Pancreas (tissue), 10 donors: ENCODE measurements at places on chromosomes 2 and 18. TPM values are rescaled to one million over a fixed set of nuclear protein-coding genes. Genes with fewer than 3 reads are reported as not detected.

GRCh38 chr18:76388261-76388660, 106.8 kb downstream of the ZNF516 start:
- H3K4me1 ChIP-seq, result no peaks in the 10 kb centered on the region
- DNase-seq, result no peak
- H3K4me3 ChIP-seq, result no peak overlapping the region
- H3K36me3 ChIP-seq, result no peaks in the 10 kb centered on the region
- H3K27ac ChIP-seq, result no peak overlapping the region

DNA sequence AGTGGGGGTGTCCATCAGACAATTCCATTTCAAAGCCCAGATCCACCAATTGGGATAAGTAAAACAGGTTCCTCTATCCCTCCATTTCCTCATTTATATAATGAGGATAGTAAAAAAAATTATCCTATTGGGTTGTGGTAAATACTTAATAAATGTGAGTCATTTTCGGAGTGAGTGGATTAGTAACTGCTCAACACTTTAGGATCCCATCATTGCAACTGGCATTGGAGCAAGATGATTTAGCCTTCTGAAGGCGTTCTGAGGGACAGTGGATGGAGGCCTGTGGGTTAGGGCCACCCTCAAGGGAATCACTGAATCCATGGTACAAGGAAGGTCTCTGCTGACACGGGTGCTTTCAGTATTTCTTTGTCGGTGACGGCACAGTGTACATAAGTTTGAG, 108.6 kb upstream of the FZD7 start:
- H3K4me3 ChIP-seq, result no peak overlapping the region
- no peak overlapping the region for H3K27ac ChIP-seq
- no peaks in the 10 kb centered on the region for H3K4me1 ChIP-seq

GRCh38 chr2:146193619-146194018, 1651.2 kb upstream of the ACVR2A start:
- H3K27me3 ChIP-seq, result no peaks in the 10 kb centered on the region
- DNase-seq, result no peak
- H3K4me3 ChIP-seq, result no peak overlapping the region
- no peaks in the 10 kb centered on the region for H3K4me1 ChIP-seq
- H3K27ac ChIP-seq, result no peak overlapping the region
- H3K36me3 ChIP-seq, result no peaks in the 10 kb centered on the region

DNA sequence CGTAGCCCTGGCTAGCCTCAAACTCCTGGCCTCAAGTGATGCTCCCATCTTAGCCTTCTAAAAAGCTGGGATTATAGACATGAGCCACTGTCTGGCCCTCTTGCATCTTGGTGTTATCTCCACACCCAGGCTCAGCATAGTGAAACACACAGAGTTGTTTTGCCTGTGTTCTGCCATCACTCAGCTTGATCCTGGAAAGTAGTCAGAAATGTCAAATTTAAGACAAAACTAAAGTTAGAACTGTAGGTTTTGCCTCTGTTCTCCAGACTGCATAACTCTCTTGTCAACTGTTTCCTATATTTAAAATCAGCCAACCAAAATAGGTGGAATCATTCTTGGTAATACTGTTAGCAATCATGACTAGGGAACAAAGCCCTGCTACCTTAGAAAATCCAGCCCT, 72.1 kb upstream of the GULP1 start:
- no peaks in the 10 kb centered on the region for H3K36me3 ChIP-seq
- H3K27ac ChIP-seq, result no peak overlapping the region
- no peak overlapping the region for H3K4me3 ChIP-seq

GRCh38 chr18:37483984-37484819, 81.4 kb downstream of the CELF4 start:
- H3K4me3 ChIP-seq, result no peak overlapping the region
- H3K27me3 ChIP-seq, result no peaks in the 10 kb centered on the region
- no peaks in the 10 kb centered on the region for H3K36me3 ChIP-seq
- DNase-seq, result no peak
- no peaks in the 10 kb centered on the region for H3K4me1 ChIP-seq
- no peak overlapping the region for H3K27ac ChIP-seq

DNA sequence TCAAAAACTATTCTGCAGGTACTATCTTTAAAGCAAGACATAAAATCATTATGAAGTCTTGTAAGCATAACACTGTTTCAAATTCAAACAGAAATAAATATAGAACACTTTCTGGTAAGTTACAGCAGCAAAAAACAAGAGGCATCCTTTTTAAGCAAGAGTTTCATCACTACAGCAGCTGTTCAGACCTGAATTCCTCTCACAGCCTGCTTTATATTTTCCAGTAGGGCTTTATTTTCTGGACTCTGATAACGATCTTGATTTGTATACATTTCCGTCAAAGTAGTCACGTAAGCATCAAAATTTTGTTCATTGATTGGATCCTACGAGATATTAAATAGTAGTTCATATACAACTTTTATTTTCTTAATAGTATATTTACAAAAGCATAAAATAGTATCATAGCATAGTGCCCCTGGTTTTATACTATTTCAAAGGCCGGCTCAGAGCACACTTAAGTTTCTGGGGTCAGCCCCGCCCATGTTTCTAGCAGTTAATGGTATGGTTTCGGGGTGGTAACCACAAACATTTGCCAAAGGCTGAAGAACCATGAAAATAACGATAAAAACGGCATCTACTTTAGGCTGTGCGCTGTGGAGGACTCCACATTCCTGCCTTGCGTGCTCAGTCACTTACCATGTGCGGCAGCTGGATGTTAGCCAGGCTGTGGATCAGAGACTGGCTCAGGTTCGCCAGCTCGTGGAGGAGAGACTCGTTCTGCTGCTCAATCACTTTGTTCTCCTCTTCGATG, 47.5 kb upstream of the PXDN start:
- no peak overlapping the region for H3K27ac ChIP-seq
- H3K36me3 ChIP-seq, result no peaks in the 10 kb centered on the region
- DNase-seq, result no peak
- H3K27me3 ChIP-seq, result peaks cover 9% of the 10 kb centered on the region

DNA sequence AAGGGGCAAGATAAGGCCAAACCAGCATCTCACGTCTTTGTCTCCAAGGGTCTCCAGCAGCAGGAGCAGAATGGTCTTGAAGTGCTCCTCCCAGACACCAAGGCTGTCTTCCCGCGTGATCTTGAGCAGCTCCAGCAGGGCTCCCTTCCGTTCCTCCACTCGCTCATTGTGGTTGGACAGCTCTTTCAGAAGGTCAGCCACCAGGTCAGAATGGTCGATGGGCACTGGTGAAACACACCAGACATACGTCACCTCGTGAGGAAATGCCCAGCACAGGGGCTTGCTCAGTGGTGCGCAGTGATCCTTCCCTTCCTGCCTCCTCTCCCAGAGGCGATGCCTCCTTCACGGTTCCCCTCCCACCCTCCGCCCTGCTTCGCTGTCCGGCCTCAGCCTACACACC, 80.1 kb upstream of the TFCP2L1 start:
- no peaks in the 10 kb centered on the region for H3K27me3 ChIP-seq
- no peaks in the 10 kb centered on the region for H3K36me3 ChIP-seq
- no peak overlapping the region for H3K4me3 ChIP-seq
- H3K4me1 ChIP-seq, result peaks cover 8% of the 10 kb centered on the region

DNA sequence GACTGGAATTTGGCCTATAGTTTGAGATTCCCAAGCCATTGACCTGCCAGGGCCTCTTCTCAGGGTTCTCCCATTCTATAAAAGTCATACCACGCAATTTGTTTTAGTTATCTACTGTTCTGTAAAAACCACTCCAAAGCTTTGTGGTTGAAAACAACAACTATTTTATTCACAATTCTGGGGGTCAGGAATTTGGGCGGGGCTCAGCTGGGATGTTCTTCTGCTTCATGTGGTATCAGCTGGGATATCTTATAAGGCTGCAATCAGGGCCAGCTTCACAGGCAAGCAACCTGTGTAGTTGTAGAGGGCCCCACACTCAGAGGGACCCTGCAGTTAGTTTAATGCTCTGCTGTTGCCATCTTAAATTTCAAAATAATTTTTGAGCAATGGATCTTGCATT, 16.4 kb upstream of the NOTO start:
- no peak for DNase-seq
- H3K4me1 ChIP-seq, result no peaks in the 10 kb centered on the region
- H3K27ac ChIP-seq, result no peak overlapping the region
- no peaks in the 10 kb centered on the region for H3K36me3 ChIP-seq
- no peak overlapping the region for H3K4me3 ChIP-seq

- H3K27me3 ChIP-seq, result no peaks in the 10 kb centered on the region
- peaks cover 5% of the 10 kb centered on the region for H3K4me1 ChIP-seq
- no peak overlapping the region for H3K27ac ChIP-seq
- no peaks in the 10 kb centered on the region for H3K36me3 ChIP-seq
- no peak for DNase-seq
Observed at GRCh38 chr2:14932285-14932684, 299.8 kb downstream of the LRATD1 start.

DNA sequence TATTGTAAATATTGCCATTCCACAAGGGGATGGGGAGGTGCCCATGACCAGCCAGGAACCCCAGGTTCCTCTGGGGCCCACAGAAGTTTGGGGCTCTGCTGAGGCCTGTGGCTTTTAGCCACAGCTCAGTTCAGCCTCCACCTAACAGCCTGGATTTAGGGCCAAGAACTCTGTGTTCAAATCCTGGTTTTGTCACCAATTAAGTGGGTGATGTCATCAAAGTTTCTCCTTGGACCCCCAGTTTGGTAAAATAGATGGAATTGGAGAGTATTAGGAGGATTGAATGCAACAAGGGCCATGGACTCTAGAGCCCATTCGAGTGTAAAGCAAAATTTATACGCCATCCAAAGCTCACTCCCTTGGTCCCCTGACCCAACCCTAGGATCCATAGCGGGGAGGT, 3.2 kb upstream of the FEV start:
- no peaks in the 10 kb centered on the region for H3K4me1 ChIP-seq
- H3K27me3 ChIP-seq, result peaks cover 2% of the 10 kb centered on the region
- H3K36me3 ChIP-seq, result no peaks in the 10 kb centered on the region

DNA sequence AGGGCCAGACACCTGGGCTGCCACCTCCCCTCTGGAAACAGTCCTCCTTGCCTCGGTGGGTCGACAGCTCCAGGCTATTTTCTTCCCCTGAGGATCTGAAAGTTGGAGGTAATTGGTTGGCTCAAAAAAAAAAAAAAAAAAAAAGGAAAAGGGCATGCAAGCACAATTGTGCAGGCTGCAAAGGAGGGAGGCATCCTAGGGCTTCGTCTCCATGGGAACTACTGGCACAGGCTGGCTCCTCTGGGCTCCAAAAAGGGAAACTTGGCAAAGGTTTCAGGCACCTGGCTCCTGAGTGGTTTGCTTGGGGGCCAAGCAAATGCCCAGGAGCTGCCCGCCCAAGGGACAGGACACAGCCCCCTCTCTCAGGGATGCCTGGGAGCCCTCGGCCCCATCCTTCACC, 1.1 kb upstream of the KCNIP3 start:
- no peak for DNase-seq
- H3K27ac ChIP-seq, result no peak overlapping the region
- H3K27me3 ChIP-seq, result no peaks in the 10 kb centered on the region
- no peaks in the 10 kb centered on the region for H3K36me3 ChIP-seq

DNA sequence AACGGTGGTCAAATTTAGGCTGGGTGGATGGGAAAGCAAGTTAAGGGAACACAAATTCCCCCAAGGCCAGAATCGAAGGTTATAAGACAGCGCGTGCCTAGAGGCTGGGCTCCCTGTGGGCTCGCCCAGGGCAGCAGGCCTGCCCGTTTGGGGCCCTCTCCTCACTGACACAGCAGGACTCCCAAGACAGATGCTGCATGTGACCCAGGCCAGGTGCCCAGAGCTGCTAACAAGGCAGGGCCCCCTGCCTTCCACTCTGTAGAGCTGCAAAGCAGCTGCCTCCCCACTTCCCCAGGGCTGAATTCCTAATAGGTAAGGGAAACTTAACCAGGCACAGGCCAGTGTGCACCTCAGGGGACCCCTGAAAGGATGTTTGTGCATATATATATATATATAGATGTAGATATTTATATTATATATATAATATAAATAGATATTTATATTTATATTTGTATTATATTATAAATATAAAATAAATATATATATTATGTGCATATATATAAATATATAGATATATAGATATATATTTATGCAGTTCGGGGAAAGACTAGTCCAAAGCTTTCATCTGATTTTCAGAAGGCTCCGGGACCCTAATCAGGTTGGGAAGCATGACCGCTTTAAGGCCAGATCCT, 43.7 kb downstream of the TMEM37 start:
- H3K4me1 ChIP-seq, result peaks cover 5% of the 10 kb centered on the region
- no peaks in the 10 kb centered on the region for H3K36me3 ChIP-seq
- H3K27ac ChIP-seq, result no peak overlapping the region
- no peak for DNase-seq
- H3K4me3 ChIP-seq, result no peak overlapping the region

DNA sequence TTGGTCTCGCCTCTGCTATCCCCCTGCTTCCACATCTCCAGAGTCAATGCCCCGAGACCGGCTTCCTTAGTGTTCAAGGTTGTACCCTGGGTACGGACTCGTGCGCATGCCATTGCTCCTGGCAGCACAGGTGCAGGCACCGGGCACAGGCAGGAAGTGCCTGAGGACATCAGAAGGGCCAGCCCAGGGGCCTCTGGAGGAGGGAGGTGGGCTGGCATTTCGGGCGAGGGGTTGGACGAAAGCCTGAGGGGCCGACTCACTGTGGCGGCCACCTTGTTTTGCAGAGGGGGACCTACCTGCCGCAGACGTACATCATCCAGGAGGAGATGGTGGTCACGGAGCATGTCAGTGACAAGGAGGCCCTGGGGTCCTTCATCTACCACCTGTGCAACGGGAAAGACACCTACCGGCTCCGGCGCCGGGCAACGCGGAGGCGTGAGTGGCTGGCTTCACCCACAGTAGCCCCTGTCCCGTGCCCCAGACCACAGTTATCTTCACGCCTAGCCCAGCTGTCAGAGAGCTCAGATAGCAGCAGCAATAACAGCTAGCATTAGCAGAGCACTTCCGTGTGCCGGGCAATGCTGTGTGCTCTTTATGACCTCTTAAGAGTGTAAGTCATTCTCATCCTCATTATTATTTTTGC, 12.5 kb downstream of the ITM2C start:
- H3K27ac ChIP-seq, result no peak overlapping the region
- no peak overlapping the region for H3K4me3 ChIP-seq
- no peaks in the 10 kb centered on the region for H3K36me3 ChIP-seq
- H3K4me1 ChIP-seq, result no peaks in the 10 kb centered on the region
- no peaks in the 10 kb centered on the region for H3K27me3 ChIP-seq
- no peak for DNase-seq

PRSS56 gene
- not detected for total RNA-seq

MTA3 gene
- 17.2 TPM for total RNA-seq

SERPINB10 gene
- not detected for total RNA-seq

PGAP1 gene
- total RNA-seq, result 11.9 TPM

AMER3 gene
- total RNA-seq, result 1.6 TPM

ERCC3 gene
- 22.3 TPM for total RNA-seq

PLEK gene
- total RNA-seq, result 8.0 TPM

TMEM37 gene
- total RNA-seq, result 11.1 TPM

UGT1A8 gene
- not detected for total RNA-seq

CAVIN2 gene
- 4.6 TPM for total RNA-seq

SIGLEC15 gene
- 0.09 TPM for total RNA-seq
